ENCODE measurements at places on chromosomes 2 and 18.

- no peak for DNase-seq
Observed at GRCh38 chr2:138298120-138298814, 203.3 kb upstream of the SPOPL start.

DNA sequence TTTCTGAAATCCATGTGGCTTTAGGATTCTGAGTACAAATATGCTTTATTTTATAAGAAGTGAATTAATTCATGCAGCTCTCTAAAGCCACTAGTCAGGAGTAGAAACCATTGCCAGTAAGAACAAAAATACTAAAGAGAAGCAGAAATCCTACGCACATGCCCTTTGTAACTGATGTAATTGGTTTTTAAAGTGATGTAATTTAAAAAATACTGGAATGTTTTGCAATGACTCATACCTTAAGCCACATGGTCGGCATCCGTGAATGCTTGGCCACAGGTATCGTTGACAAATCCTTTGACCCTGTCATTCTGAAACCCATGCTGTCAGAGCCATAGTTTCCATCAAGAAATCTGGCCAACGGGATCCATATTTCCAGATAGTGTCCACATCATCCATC is 213.3 kb downstream of the ACKR3 start:
- no peak for DNase-seq

DNA sequence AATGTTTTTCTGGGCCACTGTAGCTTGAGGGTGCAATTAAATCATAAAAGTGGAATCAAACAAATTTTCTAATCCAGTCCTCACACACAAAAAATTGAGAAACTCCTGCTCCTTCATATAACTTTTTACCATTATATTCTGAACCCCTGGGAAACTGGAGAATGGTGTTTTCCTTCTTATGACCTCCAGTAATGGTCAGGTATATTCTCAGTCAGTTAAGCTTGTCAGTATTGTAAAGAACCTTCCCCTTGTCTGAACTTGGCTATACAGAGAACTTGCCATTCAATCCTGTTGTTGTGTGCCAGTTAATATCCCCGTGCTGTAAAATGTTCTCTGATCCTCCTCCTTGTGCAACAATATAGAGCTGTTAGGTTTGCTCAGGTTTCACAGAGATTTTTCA is 39.5 kb downstream of the ZNF804A start:
- DNase-seq = no peak

DNA sequence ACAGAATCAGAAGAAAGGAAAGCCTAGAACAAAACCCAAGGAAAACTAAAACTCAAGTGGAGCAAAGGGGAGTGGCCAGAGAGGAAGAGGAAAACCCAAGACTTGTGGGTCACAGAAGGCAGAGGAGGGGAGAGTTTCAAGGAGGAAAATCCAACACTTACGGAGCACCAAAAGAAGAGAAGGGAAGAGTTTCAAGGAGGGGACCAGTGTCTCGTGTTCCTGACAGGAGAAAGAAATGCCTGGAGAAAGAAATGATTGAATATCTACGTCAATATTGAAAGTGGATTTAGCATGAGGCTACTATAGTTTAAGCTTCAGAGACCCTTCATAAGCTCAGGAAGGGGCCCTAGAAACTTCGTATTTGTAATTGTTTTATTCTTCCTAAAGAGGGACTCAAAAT is 1.4 kb upstream of the MFSD6 start:
- DNase-seq = no peak

DNA sequence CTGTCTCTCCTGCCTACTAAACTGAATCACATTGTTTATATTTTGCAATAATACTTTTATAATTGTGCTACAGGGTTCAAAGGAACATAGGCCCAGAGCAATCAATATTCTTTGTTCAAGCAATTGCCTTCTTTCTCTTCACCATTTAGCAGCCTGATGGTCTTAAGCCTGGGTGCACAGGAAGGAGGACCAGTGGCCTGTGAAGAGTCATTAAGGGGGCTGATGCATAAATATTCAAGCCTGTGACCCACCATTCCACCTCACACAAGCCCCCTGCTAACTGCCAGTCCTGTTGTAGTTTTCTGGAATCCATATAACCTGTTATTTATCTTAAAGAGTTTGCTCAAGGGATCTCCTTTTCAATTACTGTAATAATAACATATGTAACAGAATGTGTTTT is 56.0 kb downstream of the ABCA12 start:
- DNase-seq = no peak

GRCh38 chr2:2777213-2777612 is 446.1 kb upstream of the MYT1L start:
- no peak for DNase-seq
